ENCODE measurements at places on chromosomes 6 and 20. TPM values are rescaled to one million over a fixed set of nuclear protein-coding genes. Genes with fewer than 3 reads are reported as not detected.

- peak; percentile 37 for DNase-seq
These were observed 86.3 kb downstream of the ERMARD start for GRCh38 chr6:169837529-169838250.

GRCh38 chr6:130742131-130742681 is 85.0 kb upstream of the SMLR1 start:
- no peak for DNase-seq

DNA sequence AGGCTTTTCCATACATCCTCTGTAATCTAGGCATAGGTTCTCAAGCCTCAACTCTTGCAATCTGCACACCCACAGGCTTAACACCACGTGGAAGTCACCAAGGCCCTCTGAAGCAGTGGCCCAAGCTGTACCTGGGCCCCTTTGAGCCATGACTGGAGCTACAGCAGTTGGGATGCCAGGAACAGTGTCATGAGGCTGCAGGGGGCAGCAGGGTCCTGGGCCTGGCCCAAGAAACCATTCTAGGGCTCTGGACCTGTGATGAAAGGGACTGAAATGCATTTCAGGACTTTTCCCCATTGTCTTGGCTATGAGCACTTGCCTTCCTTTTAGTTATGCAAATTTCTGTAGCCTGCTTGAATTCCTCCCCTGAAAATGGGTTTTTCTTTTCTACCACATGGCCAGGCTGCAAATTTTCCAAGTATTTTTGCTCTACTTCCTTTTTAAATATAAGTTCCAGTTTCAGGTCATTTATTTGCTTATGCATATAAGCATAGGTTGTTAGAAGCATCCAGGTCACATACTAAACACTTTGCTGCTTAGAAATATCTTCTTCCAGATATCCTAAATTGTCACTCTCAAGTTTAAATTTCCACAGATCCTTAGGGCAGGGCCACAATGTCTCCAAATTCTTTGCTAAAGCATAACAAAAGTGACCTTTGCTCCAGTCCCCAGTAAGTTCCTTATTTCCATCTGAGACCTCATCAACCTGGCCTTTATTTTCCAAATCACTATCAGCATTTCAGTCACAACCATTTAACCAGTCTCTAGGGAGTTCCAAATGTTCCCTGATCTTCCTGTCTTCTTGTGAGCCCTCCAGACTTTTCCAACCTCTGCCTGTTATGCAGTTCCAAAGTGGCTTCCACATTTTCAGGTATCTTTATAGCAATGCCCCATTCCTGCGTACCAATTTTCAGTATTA is 48.6 kb upstream of the CD2AP start:
- DNase-seq = no peak

- DNase-seq = no peak
These were observed 167.0 kb downstream of the LRFN2 start for GRCh38 chr6:40419946-40420728.

GRCh38 chr20:38108986-38109541 is 56.0 kb downstream of the TGM2 start:
- DNase-seq = no peak

GRCh38 chr6:113065611-113066010 is 718.5 kb downstream of the RFPL4B start:
- DNase-seq = no peak

- no peak for DNase-seq
These were observed 669 bp downstream of the PDCD2 start for GRCh38 chr6:170583756-170584180.

GRCh38 chr20:47351643-47352331 is 4.7 kb downstream of the ZMYND8 start:
- DNase-seq = no peak

GRCh38 chr6:54366667-54367327 is 58.6 kb downstream of the TINAG start:
- no peak for DNase-seq

- DNase-seq = no peak
These were observed 255.4 kb downstream of the TBX18 start for GRCh38 chr6:84508981-84509380.

GRCh38 chr6:99995916-99996315 is 1.9 kb upstream of the MCHR2 start:
- no peak for DNase-seq

GRCh38 chr20:1792274-1792673 is 102.9 kb upstream of the SIRPA start:
- no peak for DNase-seq

GRCh38 chr20:53413186-53413631 is 180.4 kb downstream of the ZNF217 start:
- DNase-seq = no peak

- peak; percentile 71 for DNase-seq
These were observed 12.1 kb upstream of the OCSTAMP start for GRCh38 chr20:46562373-46563169.

DNA sequence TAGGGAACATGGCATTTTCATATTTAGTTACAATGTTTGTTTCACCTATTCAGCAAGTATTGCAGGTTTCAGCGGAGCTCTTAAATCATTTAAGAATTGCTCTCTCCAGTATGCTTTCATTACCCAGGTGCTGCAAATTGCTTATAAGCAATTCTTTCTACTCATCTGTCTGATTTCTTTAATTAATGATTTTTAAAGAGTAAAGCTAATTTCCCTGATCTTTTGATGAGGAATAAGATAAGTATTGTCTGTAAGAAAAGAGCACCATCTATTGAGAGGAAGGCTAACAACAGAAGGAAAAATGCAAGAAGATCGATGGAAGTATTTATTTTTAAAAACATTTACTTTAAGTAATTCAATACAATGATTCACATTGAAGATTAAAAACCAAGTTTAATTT is 2.0 kb downstream of the OPRM1 start:
- no peak for DNase-seq

DNA sequence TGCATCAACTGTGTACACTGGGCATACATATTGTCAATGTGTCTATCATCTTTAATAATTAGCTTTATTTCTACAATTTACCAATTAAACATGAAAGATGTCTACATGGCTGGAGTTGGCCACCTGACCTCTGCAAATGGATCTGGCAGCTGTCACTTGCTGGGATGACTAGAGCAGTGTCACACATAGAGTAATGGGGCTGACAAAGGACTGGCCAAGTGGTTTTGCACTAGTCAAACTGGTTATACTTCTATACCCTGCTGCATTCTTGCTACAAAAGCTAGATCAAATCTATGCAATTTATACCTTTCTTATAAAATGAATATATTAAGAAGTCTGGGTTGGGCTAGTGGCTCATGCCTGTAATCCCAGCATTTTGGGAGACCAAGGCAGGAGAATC is 99.3 kb downstream of the SESN1 start:
- DNase-seq = no peak

GRCh38 chr6:166619912-166620311 is 7.1 kb downstream of the RPS6KA2 start:
- peak; percentile 71 for DNase-seq

- DNase-seq = no peak
These were observed 11.3 kb upstream of the TRDN start for GRCh38 chr6:123648020-123648580.

GRCh38 chr6:163402616-163403015 is 11.9 kb upstream of the QKI start:
- no peak for DNase-seq

- no peak for DNase-seq
These were observed 196.9 kb downstream of the DST start for GRCh38 chr6:56445818-56446217.

DNA sequence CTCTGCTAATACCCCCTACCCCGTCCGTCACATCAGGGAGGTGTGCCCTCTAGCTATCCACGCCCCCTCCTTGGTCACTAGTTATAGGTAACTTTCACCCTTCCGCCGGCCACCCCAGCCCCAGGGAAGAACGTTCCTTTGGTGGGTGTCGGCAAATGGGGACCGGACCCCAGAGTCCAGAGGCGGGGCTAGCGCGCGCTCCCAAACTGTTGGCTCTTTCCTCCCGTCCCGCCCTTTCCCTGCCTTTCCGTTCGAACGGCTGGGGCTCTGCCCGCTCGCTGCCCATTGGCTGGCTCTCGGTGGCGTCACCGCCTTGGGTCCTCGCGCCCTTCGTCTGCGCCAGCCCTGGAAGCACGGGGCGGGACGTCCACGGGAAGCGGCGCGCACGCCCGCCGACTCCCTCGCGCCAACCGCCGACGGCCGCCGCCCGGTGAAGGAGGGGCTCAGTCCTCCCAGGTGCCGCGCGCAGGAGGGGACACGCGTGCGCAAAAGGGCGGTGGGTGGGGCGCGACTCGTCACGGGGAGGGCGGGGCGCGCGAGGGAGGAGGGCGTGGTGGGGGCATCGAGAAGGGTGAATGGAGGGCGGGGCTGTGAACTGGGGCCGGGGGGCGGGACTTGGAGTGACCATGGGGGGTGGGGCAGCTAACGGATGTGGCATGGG is 634 bp upstream of the PHF1 start:
- DNase-seq = peak; percentile 99

DNA sequence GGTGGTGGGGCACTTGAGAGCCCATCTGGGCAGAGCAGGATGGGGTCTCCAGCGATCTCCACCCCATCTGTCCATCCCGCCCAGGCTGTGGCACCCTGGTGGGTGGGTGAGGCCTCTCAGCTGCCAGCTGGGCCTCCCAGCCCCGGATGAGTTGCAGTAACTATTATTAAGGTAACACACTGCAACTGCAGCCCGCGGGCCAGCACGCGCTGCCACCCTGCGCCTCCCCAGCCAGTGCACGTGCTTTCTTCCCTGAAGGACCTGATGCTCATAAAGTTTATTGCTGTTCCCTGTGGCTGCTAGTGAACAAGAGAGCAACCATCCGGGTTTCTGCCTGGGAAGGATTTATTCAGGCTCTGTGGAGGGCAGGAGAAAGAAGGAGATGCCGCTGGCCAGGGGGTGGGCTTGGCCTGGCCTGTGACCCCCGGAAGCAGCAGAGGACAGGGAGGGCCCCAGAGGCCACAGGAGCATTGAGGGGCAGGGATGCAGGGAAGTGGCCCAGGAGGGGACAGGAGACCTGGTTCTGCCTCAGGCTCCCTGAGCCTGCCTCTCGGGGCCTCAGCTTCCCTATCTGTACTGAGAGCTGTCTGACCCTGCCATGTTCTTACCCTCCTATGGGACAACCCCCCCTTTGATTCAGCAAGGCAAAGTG is 1.7 kb downstream of the IP6K3 start:
- no peak for DNase-seq

- no peak for DNase-seq
These were observed 3.0 kb upstream of the IL17A start for GRCh38 chr6:52183131-52183713.

DNA sequence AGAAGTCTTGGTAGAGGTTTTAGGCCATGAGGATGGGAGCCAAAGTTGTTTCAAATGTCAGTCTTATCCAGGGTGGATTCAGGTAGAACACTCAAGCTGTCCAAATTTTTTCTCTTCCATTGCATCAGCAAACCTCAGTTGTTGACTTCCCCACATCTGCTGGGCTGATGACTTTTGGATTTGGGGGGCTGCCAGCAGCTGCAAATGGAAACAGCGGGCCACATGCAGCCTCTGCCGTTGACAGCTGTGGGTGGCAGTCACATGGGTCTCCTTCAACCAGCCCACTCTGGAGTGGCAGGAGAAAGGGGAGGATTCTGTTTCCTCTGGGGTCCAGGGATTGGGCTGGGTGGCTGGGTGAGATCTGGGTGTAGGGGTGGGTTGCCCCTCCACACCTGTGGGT is 5.8 kb upstream of the MLN start:
- DNase-seq = peak; percentile 48

- no peak for DNase-seq
These were observed 82.3 kb downstream of the MLIP start for GRCh38 chr6:54193560-54193959.

The KCNQ5 gene
- polyA plus RNA-seq = 0.38 TPM

The TULP4 gene
- polyA plus RNA-seq = 2.4 TPM

The HSPA1B gene
- polyA plus RNA-seq = 23.2 TPM

The EMILIN3 gene
- 0.38 TPM for polyA plus RNA-seq

The ZC2HC1B gene
- not detected for polyA plus RNA-seq

The ID1 gene
- 382 TPM for polyA plus RNA-seq

The THBD gene
- polyA plus RNA-seq = 53.3 TPM

The KIAA1755 gene
- polyA plus RNA-seq = 2.0 TPM

The TRIM10 gene
- polyA plus RNA-seq = not detected

The IBTK gene
- 16.3 TPM for polyA plus RNA-seq

The PAK5 gene
- polyA plus RNA-seq = 0.08 TPM

The ZNF165 gene
- 2.1 TPM for polyA plus RNA-seq

All from aorta (tissue), 5 donors.